Activated naive CD8-positive, alpha-beta T cell treated with anti-CD3 and anti-CD28 coated beads for 36 hours (primary cell): ENCODE measurements at places on chromosomes 1 and 21. TPM values are rescaled to one million over a fixed set of nuclear protein-coding genes. Genes with fewer than 3 reads are reported as not detected.
A peak's percentile ranks its signal among the peaks of the same experiment; 100 is the strongest.

Gene FCRL2
- 0.12 TPM for total RNA-seq

Gene KIF17
- not detected for total RNA-seq

Gene NTMT2
- not detected for total RNA-seq

DNA sequence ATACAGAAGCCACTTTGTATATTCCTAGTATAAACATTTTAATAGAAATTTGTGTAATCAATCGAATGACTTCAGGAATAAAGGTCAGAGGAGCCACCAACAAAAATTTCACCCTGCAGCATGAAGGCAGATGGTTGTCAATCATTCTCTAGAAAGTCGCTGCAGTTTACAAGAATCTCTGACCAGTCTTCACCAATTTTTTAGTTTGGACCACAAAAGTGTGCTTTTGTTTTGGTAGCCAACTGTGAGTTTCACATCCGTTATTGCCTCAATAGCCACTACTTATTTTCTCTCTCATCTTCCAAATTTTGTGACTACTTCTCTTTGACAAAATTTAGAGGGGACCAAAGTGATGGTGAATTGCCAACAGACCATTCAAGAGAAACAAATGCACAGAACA, 1155.6 kb downstream of the AMY1C start:
- DNase-seq = no peak

GRCh38 chr21:33696465-33696864, 54.2 kb downstream of the ITSN1 start:
- no peak for DNase-seq

- DNase-seq = no peak
Measured at GRCh38 chr1:112284796-112285195, 111.2 kb upstream of the CTTNBP2NL start.

DNA sequence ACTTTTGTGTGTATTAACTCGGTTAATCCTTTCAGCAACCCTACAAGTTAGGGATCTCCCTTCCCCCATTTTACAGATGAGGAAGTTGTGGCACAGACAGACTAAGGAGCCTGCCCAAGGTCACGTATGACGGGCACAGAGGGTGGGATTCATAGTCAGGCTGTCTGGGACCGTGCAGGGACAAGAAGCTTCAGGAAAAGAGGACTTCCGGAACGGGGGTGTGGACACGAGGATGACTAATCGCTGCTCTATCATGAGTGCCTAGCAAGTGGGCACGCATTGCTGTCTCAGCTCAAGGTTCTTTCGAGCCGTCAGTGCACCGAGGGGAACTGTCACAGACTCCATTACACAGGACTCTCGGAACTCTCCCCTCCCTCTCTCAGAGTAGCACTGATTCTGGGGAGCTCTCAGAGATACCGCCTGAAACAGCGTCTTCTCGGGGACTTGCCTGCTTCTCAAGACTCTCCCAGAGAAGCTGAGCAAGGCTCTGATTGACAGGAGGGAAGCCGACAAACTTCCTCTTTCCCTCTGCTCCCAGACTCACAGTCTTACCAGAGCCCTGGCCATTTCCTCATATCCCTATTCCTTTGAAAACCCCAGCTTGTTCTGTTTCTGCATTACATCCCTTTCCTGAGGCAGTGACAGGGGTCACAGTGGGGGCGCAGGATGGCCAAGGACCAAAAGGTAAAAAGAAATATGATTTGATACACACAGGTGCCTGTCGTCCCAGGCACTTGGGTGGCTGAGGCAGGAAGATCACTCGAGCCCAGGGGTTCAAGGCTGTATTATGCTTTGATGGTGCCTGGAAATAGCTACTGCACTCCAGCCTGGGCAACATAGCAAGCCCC, 14.4 kb downstream of the FHAD1 start:
- DNase-seq = peak; percentile 49
